Astrocyte of the cerebellum (primary cell): ENCODE measurements at places on chromosomes 11 and 22.

DNA sequence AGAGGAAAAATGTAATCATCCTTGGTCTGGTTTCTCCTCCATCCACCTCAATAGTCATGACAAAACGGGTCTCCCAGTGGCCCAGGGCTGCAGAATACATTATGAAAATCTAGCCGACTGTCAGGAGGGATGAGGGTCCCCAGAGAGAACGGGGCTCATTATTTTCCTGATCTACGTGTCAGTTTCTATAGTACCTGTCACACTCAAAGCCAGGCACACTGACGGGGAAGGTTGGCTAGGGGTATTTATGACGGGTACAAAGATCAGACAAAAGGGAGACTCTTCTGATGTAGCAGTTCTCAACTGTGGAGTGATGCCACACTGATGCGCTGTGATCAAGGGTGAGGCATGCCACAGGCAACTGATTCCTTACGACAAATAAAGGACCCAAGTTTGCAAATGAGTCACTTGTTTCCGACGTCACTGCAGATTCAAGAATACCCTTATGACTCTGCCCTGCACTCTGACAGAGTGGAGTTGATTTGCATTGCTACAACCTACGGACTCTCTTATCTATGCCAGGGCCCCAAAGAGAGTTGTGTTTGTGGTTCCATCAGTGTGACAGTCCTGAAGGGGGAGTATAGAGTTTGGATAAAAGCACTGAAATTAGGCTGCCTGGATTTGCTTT is 188.2 kb upstream of the TBCEL start:
- no peak for DNase-seq

GRCh38 chr11:104668797-104669463 is 229.3 kb downstream of the CASP12 start:
- peak; percentile 78 for DNase-seq

DNA sequence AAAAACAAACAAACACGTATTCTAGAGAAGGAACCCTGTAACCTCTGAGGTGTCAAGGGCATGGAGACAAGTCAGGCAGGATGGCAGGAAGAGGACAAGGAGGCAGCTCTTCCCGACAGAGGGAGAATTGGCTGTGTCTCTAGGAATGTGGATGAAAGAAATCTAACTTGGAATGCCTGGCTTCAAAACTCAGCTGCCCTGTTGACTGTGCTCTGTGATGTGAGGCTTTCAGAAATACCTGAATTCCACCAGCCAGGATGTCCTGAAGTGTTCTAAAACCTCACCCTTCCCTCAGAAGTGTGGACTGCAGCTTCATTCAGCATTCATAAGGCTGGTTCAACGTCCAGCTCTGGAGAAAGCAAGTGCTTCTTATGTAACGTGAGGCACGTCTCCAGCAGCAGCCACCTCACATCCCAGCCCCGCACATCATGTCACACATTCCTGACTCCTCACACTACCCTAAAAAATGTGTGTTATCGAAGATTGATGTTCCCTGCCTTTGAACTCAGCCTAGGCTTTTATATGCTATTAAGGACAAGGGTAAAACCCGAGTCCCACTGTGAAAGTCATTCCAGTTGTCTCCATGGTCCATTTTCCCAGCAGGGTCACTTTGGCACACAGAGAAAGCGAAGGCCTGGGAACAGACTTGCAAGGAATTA is 398.9 kb downstream of the ETS1 start:
- DNase-seq = no peak

DNA sequence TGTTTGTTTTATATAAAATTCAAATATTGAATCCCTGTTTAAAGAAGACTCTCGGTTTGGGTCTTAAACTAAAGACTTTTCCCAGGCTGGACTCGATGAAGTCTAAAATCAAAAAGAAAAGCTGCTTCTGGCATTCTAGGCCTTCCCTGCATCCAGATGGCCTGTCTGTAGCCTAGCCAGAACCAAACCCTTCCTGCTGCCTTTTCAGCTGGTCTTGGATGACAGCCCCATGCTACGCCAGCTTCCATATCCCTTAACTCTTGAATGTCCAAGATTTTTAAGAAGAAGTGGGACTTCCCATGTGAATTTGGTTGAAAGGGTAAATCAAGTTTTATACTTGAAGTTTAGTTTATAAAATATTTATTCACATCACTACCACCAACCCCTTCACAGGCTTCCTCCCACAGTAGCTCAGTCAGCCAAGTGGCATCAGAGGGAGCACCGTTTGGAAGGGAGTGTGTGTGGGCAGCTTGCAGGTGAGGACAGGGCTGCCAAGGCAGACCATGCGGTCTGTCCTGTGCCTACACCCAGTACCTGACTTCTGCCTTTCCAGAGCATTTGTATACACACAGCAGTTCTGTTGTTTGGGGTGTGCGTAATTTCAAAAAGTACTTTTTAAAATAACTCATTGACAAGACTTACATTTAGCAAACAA is 18.2 kb upstream of the PSMA1 start:
- DNase-seq = no peak

DNA sequence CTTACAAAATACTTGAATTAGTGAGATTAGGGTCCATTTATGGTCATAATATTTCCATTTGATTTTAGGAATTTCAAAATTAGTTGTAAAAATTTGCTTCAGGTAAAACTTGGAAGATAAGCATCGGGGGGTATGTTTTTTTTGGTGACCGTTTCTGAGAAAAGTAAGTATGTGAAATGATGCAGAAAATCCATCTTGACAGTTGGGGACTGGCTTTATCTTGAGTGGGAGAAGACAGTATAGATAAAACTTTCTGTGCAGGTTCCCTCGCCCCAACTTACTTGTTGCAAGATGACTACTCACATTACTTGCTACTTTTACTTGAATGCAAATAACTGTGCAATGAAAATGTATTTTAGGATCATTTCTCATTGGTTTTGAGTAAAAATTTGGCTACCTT is 49.5 kb downstream of the DNAJC24 start:
- DNase-seq = no peak

GRCh38 chr11:28417601-28418323 is 309.6 kb downstream of the METTL15 start:
- DNase-seq = no peak

DNA sequence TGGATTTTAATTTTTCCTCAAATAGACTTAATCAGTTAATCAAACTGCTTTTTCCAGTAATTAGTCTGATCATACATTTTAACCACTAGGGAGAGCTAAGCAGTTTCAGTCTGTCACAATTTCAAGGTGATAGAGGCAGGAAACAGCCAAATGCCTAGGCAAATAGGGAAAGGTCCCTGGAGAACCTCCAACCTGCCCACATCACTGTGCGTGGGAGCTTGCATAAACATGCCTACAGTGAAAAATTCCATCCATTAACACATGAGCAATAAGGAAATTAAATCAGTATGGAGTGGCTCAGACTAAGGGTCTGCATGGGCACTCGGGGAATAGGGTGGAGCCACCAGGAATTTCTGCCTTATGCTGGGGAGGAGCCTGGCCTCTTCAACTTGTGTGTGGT is 74.6 kb downstream of the AASDHPPT start:
- DNase-seq = peak; percentile 8

DNA sequence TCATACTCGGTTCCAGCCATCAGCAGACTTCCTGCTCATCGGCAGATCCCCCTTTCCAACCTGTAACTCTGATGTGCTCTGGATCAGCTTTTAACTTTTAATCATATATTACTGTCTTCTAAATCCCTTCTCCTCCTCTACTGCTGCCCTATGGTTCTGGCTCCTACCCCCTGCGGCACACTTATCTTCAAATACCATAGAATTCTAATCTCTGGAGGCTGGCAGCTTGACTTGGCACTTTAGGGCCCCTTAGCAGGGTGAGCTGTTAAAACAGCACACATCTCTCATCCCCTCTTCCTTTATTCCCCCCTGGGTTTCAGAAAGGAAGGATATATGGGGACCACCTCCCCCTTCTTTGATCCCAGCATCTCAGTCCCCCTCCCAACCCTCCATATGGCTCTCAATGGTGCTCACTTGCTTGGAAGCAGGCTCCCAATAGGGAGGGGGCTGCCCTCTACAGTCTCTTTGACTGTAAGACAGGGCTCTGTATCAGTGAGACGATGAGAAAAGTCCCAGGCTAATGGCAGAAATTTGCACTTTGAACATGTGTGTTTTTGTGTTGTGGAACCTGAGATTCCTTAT is 4.4 kb upstream of the CNTF start:
- DNase-seq = no peak

- no peak for DNase-seq
These were observed 427.9 kb downstream of the JRKL start for GRCh38 chr11:96817482-96818399.

GRCh38 chr11:83778596-83778995 is 492.4 kb upstream of the CCDC90B start:
- DNase-seq = no peak

DNA sequence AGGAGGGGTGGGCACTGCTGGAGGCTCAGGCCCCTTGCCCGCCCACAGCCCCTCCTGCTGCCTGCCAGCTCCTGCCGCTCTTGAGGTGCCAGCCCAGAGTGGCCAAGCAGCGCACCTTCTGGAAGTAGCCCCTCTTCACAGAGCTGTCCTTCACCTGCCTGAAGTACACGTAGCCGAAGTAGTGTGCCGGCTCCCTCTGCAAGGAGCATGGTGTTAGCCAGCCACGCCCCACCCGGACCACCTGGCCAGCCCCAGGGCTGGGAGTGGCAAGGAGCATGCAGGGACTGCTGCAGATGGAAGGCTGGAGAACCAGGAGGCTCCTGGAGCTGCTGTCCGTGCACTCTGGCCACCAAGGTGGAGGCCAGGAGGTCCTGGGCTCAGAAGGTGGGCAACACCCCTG is 9.6 kb downstream of the DENND6B start:
- DNase-seq = no peak
